ENCODE measurements at places on chromosomes 2 and 18.

- no peak for DNase-seq
These were observed 138.2 kb upstream of the PXDN start for GRCh38 chr2:1882471-1882870.

- no peak for DNase-seq
These were observed 159.4 kb downstream of the TTC27 start for GRCh38 chr2:32787207-32787606.

- DNase-seq: no peak
These were observed 64.0 kb upstream of the DNMT3A start for GRCh38 chr2:25405611-25406295.

GRCh38 chr2:48910961-48911360, 155.4 kb upstream of the LHCGR start:
- DNase-seq: no peak

All from stimulated activated CD8-positive, alpha-beta memory T cell treated with anti-CD3 and anti-CD28 coated beads, Interleukin-7, amount 100 ng/mL, for 24 hours (primary cell).